ENCODE measurements at places on chromosomes 6 and 20.
A peak's percentile ranks its signal among the peaks of the same experiment; 100 is the strongest.

DNA sequence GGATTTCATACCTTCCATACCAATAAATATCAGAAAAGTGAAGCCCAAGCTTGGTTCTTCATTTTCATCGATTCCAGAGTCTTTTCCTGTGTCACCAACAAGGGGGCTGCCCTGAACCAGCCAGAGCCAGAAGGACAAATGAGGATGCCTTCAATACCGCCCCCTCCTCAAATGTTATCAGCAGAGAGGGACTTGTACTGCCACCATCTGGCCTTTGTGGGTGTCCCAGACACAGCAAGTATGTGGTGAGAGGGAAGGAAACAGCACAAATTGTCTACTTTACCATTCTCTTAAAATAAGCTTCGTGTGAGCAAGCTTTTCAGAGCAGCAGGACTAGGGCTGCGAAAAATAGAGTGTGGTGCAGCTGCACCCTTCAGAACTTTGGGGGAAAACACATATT lies 165.3 kb downstream of the SOBP start:
- no peak for DNase-seq

- no peak for DNase-seq
Observed at GRCh38 chr6:5497896-5498578, 236.7 kb downstream of the FARS2 start.

- peak; percentile 24 for DNase-seq
Observed at GRCh38 chr6:11824986-11825385, 46.4 kb upstream of the ADTRP start.

DNA sequence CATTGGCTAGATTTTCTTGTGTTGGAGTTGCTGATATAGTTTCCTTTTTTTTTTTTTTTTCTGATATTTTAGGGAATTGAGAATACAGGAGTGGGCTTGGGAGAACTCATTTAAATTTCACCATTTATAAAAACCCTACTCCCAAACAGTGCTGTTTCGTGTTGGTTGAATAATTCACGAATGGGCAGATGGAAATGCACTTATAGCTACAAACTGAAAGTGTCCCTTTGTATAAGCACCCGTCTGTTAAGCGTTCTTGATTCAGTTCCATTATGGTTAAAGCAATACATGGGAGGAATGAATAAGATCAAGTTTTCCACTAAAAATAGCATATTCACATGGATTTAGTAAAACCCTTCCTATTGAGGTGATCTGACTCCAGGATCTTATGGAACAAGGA lies 122.2 kb upstream of the ARG1 start:
- no peak for DNase-seq

- DNase-seq: peak; percentile 40
Observed at GRCh38 chr20:18225632-18226031, 62.7 kb upstream of the ZNF133 start.

GRCh38 chr20:23918101-23918862 lies 38.7 kb upstream of the CST5 start:
- DNase-seq: no peak

DNA sequence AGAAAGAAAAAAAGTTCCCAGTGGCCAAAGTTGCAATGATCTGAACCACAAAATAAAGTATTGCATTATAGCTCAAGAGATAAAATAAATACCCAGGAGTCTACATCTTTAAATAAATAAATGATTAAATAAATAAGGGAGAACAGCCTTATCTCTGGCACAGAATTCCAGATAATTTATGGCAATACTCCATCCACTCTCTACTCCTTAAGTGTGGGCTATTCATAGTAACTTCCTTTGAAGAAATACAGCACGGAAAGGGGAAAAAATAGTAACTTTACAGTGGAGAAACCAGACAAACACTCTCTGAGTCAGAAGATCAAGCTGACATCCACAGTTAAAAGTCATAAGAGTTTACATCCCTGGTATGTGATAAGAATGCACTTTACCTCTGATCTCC lies 11.6 kb downstream of the AURKA start:
- no peak for DNase-seq
